Activated CD8-positive, alpha-beta memory T cell treated with anti-CD3 and anti-CD28 coated beads, Interleukin-2, amount 50 U/mL, for 48 hours (primary cell): ENCODE measurements at places on chromosomes 2 and 18.

DNA sequence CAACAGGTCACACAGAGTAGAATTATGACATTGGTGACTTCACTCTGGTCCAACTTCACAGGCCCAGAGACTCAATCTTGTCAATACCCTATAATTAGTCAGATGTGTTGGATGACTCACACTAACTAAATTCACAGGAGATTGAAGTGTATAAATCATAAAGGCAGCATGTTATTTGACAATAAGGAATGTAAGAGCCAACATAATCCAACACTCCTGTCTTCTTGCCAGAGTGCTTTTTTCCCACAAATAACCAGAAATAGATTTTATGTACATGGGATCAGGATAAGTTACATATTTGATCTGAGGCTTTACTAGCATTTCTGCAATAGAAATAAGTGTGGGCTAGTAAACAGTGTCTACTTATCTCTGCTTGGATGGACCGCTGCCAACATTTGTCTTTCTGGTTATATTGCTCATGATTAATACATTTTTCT is 42.2 kb upstream of the ZSWIM2 start:
- DNase-seq = no peak

DNA sequence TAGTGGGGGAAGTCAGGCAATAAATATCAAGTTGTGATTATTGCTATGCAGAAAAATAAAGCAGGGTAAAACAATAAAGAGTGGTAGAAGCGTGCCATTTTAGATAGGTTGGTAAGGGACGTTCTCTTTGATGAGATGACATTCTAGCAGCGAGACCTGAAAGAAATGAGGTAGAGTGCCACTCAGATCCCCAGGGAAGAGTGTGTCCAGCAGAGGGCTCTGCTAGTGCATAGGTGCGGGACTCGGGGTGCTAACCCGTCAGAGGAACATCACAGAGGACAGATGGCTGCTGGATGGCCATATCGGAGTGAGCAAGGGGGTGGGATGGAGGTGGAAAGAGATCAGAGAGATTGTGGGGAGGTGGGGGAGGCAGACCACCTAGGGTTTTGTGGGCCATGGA is 16.3 kb upstream of the GTF2A1L start:
- no peak for DNase-seq

DNA sequence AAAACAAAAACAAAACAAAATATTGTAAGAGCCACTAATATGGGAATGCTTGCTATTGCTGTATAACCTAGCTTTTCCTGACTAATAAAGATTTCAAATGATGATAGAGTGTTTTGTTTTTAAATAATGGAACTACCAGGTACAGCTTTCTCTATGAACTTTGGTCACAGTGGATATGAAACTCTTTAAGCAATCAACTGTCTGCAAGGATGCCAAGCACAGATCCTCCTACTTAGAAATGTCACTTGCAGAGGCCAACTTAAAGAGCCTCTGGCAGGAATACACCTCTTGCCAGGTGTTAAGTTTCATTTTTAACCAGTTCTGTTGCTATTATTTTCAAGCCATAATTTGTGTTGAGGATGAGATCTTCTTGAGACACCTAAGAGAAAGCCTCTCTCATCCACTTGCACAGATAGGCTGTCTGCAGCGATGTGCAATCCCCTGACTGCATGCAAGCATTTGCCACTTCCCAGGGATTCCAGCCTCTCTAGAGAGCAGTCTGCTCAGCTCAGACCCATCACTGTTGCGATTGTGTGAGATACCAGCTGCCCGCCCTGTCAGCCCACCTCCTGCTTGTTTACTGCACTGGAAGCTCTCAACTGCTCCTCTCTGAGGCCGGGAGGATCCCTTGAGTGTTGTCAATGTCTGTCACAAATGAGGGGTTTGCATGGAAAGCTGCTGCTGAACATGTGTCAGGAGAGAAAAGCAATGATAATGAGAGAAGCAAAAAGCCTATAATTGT is 86.1 kb upstream of the SCG2 start:
- DNase-seq = no peak

DNA sequence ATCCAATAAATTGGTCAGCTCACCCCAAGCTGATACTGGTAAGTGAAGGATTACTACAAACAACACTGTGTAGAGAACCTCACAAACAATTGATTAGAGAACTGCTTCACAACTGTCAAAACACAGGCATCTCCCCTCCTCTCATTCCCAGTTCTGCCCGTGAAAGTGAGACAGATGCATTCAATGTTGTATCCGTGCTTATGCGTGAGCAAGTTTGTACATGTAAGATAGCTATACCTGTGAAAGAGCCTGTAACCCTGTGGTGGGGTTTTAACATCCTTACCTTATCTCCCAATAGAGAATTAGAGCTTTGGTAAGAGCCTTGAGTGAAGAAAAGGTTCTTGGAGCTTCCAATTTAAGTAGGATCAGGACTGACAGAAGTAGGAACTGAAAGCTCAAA is 9.1 kb downstream of the MARCHF4 start:
- no peak for DNase-seq

DNA sequence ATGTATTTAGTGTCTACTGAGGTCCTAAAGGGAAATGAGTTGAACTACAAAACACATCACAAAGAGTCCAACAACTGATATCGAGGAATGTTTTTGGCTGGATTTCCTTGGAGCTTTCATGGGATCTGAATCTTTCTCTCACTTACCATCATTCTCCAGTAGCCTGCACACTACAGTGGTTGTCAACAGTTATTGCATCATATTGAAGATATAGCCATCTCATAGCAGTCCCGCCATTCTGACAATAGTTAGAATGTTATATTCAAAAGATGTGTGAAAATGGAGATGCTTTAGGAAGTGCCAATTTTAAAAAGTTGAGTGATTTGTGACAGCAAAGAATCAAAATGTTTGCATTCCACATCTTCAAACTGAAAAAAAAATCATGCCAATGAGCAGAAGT is 186.8 kb downstream of the DSC3 start:
- DNase-seq = no peak

GRCh38 chr2:211251016-211251415 is 694.6 kb downstream of the CPS1 start:
- DNase-seq = no peak

GRCh38 chr2:42297322-42297936 is 63.6 kb downstream of the COX7A2L start:
- DNase-seq = no peak

DNA sequence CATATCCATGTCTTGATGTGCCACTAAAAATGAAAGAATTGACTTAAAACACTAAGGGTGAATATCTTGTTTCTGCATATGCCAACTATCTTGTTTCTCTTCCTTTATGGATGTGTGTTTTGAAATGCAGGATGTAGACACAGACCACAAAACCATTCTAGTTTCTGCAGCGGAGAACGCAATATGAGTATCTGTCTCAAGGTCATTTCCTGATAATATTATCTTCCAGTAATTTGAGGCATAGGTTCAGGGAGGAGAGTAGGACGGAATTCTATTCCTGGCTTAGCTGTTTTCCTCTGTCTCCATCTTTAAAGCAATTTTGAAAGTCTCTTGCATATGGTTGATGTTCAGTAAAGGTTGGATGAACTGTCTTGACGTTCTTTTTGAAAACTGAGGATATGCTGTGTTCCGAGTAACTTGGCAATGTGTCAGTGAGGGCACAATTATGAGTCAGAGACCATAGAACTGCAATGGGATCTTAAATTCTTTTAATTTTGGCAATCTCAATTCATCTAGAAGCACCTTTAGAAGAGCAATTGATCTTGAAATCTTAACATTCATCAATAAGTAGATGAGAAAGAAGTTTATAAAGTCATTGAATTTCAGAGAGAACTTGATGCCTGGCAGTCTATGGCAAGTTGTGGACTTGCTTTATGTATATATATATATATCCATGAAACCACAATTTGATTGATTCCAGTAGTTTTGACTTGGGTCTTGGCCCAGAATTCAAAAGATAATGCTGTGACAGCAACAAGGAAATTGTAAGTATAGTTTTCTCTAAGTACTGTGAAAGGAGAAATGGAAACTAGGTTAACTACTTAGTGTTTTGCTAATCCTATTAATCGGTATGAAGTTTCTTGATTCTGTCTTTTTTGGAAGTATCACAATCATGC is 24.8 kb downstream of the RAB27B start:
- DNase-seq = no peak

GRCh38 chr2:100248971-100249370 is 73.3 kb downstream of the LONRF2 start:
- no peak for DNase-seq
